Activated naive CD8-positive, alpha-beta T cell treated with anti-CD3 and anti-CD28 coated beads for 36 hours (primary cell): ENCODE measurements at places on chromosomes 6 and 20. TPM values are rescaled to one million over a fixed set of nuclear protein-coding genes. Genes with fewer than 3 reads are reported as not detected.
A peak's percentile ranks its signal among the peaks of the same experiment; 100 is the strongest.

Gene ELOVL2
- total RNA-seq, result not detected

Gene XKR7
- 0.04 TPM for total RNA-seq

Gene C2
- total RNA-seq, result 1.6 TPM

Gene MCCD1
- total RNA-seq, result not detected

DNA sequence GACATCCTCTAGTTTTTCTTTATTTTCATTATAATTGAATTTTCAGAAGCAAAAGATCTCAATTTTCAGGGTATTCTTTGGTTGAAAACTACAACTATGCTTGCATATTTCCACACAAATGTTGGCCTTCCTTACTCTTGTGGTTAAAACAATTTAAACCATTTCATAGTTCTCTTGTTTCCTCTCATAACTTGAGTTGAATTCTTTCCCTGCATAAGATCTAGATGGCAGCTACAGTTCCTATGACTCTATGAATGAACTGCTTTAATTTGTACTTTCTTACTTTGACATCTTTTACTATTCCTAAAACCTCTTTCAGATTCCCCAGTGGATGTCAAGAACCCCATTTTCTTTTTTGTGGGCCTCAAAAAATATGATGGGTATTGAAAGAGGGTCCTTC is 564.5 kb downstream of the NKAIN2 start:
- DNase-seq, result no peak
- no peak overlapping the region for H3K4me3 ChIP-seq
- H3K27ac ChIP-seq, result no peak overlapping the region
- H3K36me3 ChIP-seq, result no peaks in the 10 kb centered on the region

DNA sequence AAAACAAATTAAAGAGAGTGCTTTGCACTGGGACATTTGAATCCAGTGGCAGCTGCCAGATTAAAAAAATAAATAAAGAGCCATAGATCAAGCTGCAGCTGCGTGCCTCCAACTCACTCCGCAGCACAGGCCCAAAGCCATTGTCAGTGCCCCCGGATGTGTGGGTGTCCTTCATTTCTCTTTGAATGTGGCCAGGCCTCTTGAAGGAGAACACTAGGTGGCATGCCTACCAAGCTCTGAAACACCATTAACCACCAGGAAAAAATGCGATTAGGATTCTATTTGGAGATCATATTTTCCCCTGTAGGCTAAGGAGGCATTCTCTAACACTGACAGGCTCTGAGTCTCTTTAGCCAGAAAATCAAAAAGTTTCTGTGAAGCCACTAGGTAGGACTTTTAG is 549.8 kb downstream of the PRKN start:
- H3K4me1 ChIP-seq, result peaks cover 8% of the 10 kb centered on the region
- no peak for DNase-seq
- H3K4me3 ChIP-seq, result no peak overlapping the region
- H3K27ac ChIP-seq, result no peak overlapping the region
- no peaks in the 10 kb centered on the region for H3K27me3 ChIP-seq

DNA sequence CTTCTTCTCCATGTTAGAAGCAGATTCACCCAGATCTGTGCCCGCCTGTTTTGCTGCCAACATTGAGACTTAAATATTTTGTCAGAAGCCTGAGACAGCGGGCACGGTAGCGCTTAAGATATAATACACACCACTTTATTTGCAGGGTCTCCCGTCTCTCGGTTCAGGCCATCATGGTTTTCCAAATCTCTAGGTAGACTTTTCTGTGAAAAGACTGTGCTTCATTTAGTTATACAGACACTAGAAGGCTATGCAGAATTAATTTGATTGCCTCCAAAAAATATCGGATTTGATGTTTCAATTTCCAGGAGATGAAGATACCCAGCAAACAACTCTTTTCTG is 598 bp downstream of the TBP start:
- peaks cover 36% of the 10 kb centered on the region for H3K4me1 ChIP-seq
- no peak overlapping the region for H3K4me3 ChIP-seq
- DNase-seq, result no peak
- no peak overlapping the region for H3K27ac ChIP-seq
- H3K36me3 ChIP-seq, result peaks cover 26% of the 10 kb centered on the region

- H3K36me3 ChIP-seq, result no peaks in the 10 kb centered on the region
- H3K4me1 ChIP-seq, result no peaks in the 10 kb centered on the region
- DNase-seq, result no peak
- H3K27ac ChIP-seq, result no peak overlapping the region
- H3K4me3 ChIP-seq, result no peak overlapping the region
- H3K27me3 ChIP-seq, result peaks cover 13% of the 10 kb centered on the region
Measured at GRCh38 chr6:167441715-167442206, 116.9 kb downstream of the TTLL2 start.

DNA sequence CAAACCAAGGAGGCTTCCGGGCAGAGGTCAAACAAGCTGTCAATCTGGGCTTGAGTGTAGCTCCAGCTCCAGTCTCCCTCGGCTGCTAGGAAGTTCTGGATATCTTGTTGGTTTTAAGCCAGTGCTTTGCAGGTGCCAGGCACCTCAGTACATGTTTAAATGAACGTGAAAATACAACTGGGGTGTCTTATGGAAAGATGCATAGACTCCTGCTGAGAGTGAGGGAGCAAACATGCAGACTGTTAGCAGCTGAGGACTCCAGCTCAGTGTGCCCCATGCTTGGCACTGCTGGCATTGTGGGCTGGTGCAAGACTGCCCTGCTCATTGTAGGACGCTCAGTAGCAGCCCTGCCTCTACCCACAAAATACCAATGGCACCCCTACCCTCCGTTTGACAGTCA is 28.5 kb downstream of the ERMARD start:
- no peaks in the 10 kb centered on the region for H3K27me3 ChIP-seq
- H3K27ac ChIP-seq, result no peak overlapping the region
- DNase-seq, result no peak
- H3K4me3 ChIP-seq, result no peak overlapping the region
- peaks cover 33% of the 10 kb centered on the region for H3K36me3 ChIP-seq

DNA sequence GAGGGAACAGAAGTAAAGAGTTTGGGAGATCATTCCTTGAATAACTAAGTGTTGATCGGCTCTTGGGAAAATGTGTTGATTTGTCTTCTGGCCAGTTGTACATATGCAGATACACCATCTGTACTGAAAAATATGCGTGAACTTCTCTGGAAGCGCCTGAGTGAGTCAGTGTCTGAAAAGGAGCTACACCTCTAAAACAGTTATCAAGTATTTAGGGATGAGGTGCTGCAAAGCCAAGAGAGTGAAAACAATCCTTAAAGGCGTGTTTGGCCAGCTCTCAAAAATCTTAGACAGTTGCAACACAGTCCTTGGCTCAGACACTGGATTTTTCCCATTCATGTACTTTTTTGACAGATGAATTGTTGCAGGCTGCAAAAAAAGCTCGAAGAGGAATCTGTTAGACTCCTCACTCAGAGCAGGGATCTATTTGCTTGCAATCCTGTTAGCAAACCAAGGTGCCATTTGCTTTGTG is 61.3 kb downstream of the BMP6 start:
- H3K4me1 ChIP-seq, result no peaks in the 10 kb centered on the region
- H3K27ac ChIP-seq, result no peak overlapping the region
- no peak overlapping the region for H3K4me3 ChIP-seq
- H3K27me3 ChIP-seq, result peaks cover 28% of the 10 kb centered on the region
- no peak for DNase-seq

DNA sequence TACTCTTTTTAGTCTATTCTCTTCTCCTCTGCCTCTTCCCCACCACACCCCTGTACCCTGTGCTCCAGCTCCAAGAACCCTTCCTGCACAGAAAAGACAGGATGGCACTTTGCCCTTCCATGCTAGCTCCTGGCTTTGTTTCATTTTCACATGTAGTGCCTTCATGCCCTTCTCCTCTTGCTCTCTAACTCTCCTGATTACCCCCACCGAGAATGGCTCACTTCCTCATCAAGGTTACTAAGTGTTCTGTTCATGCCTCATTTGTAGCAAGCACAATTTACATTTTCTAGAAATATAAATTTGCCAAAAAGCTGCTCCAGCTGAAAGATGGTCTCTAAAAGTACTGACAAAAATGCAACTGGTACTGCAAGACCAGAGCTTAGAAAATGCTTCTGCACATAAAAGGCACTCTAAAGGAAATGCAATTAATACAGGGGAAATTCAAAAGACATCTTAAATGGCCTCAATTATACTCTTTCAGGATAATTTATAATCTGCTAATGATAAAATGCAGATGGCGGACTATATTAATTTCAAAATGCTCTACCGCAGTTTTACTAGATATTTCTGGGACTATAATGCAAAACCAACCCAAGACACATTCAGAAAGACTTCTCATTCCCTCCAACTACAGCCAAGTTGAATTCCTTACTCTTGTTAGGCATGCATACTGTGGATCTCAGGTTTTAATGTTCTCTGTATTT is 570.2 kb downstream of the PRKN start:
- no peak overlapping the region for H3K4me3 ChIP-seq

- H3K27me3 ChIP-seq, result no peaks in the 10 kb centered on the region
- no peak overlapping the region for H3K4me3 ChIP-seq
- no peak for DNase-seq
- no peak overlapping the region for H3K27ac ChIP-seq
- H3K36me3 ChIP-seq, result no peaks in the 10 kb centered on the region
- H3K4me1 ChIP-seq, result peaks cover 3% of the 10 kb centered on the region
Measured at GRCh38 chr6:33602180-33602579, 18.9 kb upstream of the ITPR3 start.

DNA sequence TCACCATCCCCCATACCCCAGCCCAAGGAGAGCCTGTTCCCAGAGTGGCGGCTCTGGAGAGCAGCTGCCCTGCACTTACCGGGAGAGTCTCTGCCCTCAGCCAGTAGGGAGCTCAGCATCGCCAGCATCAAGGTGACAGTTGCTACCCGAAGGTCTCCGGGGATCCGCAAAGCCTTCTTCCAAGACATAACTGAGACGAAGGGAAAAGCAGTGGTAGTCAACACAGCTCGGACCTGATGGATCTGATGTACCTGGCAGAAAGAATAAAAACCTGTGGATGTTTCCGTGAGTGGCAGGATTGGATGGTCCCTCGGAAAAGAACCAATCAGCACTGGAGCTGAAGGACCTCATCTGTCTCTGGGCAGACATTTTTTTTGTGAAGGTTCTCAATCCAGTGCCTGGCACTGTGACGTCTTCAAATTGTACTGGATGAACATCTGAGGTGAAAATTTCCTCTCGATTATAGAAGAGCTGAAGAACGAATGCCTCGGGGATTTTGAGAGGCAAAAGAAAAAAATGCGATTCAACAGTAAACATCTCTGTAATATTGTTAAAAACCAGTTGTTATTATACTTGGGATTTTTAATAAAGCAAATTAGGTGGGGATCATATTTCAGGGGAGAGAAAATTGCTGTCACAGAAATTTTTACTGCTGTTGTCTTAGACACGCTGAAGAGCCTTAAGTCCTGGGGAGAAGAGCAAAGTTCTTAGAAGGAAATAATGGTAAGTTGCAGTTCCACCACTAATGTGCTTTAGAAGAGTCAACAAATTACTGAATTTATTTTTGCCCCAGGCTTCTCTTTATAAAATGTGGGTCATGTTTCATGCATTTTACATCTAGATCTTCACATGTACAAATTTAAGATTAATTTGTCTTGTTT is at the start of gene HLA-DQB1:
HLA-DQB1 (minus strand) TSS at position 238 of the 881 bp plus-strand sequence; CDS start at position 188, 50 bp downstream.
- H3K4me1 ChIP-seq, result peaks cover 38% of the 10 kb centered on the region
- peak within 1 kb of the TSS; percentile 89 for H3K4me3 ChIP-seq
- H3K36me3 ChIP-seq, result peaks cover 10% of the 10 kb centered on the region
- peak within 1 kb of the TSS; percentile 83 for H3K27ac ChIP-seq
- peaks cover 21% of the 10 kb centered on the region for H3K27me3 ChIP-seq

DNA sequence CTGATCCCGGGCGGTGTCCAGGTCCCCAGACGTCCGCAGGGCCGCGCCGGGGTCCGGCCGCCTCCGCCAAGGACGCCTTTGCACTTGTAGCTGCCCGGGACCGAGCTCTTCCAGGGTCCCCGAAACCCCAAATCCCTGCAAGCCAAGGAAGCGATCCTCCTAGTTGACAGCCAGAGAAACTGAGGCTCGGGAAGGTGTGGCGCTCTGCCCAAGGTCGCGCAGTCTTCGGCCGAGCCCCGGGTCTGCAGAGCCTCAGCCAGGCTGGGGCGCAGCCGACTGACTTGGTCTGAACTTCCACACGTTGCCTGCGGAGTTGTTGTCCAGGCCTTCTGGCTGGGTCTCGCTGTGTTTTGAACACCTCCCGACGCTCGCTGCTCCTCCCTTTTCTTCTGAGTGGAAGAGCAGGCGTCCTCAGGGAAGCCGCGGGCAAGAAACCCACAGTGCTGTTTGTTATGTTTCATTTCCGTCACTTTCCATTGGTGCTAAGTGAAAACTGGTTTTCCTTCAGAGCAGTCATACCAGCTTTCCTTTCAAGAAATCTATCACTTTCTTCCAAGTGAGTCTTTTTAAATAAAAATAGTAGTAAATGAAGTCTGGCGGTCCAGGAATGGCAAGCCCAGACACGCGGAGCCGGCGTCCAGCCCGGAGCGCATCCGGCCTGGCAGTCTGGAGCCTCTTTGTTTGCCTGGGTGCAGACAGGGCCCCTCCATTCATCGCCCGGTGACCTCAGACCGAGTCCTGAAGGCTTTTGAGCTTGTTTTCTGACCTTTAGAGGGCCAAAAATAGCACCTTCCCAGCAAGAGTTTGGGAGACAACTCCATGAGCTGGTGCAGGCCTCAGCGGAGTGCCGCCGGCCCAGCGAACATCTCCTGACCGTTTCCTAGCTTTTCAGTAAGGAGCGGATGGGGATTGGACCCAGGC is 698 bp downstream of the FAM210B start:
- peaks cover 16% of the 10 kb centered on the region for H3K4me1 ChIP-seq
- DNase-seq, result peak; percentile 17
- H3K27me3 ChIP-seq, result no peaks in the 10 kb centered on the region
- no peaks in the 10 kb centered on the region for H3K36me3 ChIP-seq
- H3K4me3 ChIP-seq, result peak overlapping the region; percentile 83

DNA sequence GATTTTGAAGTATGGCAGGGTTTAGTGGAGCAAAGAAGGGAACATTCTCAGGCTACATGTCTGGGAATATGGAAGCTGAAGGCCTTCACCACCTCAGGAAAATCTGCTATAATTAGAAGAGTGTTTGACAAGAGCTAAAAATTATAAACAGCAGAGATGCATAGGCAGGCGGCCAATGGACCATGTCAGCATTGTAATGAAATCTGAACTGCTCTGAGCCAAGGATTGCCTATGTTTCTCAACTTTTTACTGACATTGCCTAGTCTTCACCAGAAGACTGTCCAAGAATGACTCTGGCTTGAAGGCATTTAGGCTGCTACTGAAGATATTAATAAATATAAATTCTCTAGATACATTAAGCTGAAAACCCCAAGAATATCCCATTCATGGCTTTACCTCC is 84.1 kb downstream of the C6orf52 start:
- no peaks in the 10 kb centered on the region for H3K27me3 ChIP-seq
- DNase-seq, result no peak
- no peak overlapping the region for H3K4me3 ChIP-seq
- peaks cover 6% of the 10 kb centered on the region for H3K36me3 ChIP-seq
